ENCODE measurements at places on chromosomes 12 and 14.
A peak's percentile ranks its signal among the peaks of the same experiment; 100 is the strongest.

GRCh38 chr12:131605304-131605829 lies 105.5 kb upstream of the SFSWAP start:
- DNase-seq = no peak

- no peak for DNase-seq
Measured at GRCh38 chr12:62739266-62740015, 195.5 kb downstream of the PPM1H start.

GRCh38 chr12:121786440-121786825 lies 7.1 kb downstream of the RHOF start:
- DNase-seq = no peak

- no peak for DNase-seq
Measured at GRCh38 chr14:65791191-65791981, 378.9 kb downstream of the FUT8 start.

DNA sequence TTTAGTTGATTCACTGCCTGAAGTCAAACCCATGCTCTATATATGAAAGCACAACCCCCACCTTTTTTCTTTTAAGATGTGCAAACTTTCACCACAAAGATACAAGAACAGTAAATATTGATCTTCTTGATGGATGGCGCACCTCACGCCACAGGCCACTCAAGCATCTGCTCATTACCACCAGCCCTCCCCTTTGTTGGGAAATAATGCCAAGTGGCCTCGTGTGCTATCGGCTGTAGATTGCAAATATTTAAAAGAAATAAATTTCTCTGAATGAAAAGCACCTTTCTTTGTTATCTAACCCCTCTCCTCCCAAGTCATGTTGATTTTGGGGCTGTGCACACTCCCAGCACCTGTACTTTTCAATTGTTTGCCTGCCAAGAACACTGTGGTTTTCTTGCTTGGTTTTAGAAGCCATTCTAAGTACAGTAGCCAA lies 122.7 kb downstream of the C12orf42 start:
- DNase-seq = no peak

- no peak for DNase-seq
Measured at GRCh38 chr12:24554612-24555295, 394.1 kb downstream of the BCAT1 start.

DNA sequence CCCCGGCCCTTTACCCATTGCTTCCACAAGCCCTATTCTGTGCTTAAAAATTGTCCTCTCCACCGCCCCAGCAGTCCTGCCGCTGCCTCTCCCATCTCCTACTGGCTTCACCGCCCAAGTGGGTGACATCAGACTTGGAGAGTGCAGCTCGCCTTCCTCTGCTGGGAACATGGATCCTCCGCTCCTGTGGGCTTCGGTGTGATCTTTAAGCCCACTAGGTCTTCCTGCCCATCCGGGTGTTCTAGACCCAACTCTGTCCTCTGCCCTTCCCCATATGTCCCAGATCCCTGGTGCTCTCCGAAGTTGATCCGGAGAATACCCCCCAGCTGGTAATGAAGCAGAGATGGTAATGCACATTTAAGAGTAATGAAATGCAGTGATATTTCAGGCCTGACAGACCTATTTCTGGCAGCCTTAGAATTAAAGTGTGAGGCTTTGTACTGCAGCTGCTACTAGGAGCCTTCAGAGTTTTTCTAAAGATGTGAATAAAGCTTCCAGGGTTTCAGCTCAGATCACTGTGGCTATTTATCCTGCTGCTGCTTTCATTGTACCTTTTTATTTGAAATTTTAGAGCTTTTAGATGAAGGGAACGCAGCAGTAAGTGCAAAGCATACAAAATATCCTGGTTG lies 22.9 kb upstream of the CTDSP2 start:
- DNase-seq = no peak

DNA sequence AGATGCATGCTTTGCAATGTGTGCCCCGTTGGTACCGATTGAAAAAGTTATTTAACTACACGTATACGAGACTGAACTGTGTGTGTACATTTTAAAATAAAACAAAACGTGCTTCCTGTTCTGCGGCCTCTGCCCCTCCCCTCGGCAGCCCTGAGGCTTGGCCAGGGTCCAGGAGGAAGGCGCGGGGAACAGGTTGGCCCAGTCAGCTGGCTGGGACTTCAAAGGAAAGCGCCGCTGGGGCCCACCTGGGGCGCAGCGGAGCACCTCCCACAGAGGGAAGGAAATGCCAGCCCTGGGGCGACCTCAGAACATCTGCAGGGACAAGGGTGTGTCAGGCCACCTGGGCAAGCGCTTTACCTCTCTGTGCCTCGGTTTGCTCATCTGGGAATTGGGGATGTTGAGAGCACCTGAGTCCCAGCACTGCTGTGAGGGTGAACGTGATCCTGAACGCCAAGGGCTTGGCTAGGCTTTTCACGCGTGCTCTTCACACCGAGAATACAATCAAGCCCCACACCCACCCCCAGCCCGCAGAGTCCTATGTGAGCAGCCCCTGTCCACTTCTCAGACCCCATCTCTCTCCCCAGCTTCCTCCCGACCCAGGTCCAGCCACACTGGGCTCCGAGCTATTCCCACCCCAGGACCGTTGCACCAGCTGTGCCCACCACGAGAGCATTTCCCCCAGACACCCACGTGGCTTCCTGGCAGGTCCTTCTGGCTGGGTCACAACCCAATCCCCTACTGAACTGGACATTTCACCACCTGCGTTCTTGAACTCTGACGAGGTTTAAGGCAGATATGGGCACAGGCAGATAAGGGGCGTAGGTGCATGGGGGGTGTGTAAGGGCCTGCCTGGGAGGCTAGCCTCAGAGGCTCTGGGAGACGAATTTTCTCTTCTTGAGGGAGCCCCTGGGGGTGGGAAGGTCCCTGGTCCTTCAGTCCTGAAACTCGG lies 41.9 kb upstream of the NCOR2 start:
- no peak for DNase-seq

DNA sequence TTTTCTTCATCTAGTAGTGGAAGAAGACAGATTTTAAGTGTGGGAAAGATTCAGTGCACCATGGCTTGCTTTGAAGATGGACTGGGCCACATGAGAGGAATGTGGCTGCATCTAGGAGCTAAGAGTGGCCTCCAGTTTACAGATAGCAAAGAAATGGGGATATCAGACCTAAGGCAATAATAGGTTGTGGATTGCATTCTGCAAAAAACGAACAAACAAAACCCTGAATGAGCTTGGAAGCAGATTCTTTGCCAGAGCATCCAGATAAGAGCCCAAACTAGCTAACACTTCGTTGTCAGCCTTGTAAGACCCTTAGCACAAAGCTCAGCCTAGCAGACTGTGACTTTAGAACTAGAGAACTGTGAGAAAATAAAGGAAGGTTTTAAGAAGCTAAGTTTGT lies 9.6 kb downstream of the ATXN7L3B start:
- no peak for DNase-seq

DNA sequence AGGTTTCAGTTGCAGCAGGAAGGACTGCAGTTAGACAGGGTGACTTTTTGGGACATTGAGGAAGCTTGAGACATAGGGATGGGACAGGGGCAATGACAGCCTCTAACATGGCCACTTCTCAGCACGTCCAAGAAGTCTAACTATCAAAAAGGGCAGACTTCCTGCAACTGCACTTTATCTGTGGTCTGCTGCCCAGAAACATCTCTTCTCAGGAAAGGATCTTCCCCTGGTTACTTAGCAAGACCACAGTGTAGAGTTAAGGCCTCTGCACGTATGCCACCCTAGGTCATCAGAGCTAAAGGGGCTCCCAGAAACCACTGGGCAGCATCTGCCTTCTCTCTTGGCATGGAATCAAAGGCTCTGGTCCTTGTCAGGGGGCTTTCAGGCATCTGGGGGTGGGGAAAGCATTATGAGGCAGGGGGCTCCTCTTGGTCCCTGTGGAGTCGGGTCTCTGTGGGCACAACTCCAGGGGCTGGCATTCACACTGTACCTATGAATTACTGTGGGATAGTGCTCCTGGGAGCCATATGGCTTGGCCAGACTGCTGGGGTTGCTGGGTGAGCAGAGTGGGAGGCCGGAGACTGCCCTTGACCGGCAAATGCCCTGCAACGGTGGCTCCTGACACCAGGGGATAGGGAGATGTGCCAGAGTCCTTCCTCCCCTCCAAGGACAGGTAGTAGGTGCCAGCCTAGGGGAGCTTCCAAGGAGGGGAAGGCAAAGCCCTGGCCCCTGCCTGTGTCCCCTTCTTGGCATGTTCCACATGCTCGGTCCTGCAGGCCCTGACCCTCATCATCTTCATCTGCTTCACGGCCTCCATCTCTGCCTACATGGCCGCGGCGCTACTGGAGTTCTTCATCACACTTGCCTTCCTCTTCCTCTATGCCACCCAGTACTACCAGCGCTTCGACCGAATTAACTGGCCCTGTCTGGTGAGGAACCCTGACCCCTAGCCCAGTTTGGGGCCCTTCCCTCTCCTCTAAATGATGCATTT lies 1.0 kb downstream of the CMTM5 start:
- no peak for DNase-seq

- DNase-seq = no peak
Measured at GRCh38 chr14:49173765-49174373, 412.3 kb downstream of the RPS29 start.

DNA sequence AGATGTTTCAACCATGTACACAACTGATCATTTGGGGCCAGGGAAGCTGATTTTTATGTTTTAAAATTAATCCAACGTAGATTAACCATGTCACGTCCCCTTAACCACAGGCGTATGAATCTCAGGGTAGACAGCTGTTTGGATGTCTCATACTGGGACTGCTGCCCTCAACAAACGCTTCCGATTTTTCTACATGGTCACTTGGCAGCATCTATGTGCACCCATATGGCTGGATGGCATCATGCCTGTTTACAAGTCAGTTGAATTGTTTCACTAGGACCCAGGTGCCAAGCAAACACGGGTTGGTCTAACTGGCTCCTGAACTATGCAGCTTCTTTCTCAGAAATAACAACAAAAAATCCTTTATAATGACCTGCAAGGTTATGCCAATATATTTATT lies 393.8 kb downstream of the NPAS3 start:
- peak; percentile 19 for DNase-seq

GRCh38 chr14:96156804-96157760 lies 47.6 kb upstream of the BDKRB2 start:
- DNase-seq = no peak

DNA sequence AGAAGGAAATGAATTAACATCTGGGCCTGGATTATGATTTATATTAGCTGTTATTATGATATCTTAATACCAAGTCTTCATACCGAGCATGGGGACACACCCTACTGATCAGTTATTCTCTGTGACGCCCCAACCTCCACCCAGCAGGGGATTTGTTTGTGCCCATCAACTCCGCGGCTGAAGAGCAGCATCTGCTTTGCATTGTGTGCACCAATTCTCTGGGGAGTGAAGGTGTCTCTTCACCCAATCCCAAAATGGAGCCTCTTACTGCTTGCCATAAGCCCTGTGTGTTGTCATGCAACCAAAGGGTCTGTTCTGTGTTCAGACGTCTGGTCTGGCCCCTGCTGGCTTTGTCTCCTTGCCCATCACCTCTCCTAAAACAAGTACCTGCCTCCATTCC lies 25.4 kb downstream of the DHRS2 start:
- no peak for DNase-seq

DNA sequence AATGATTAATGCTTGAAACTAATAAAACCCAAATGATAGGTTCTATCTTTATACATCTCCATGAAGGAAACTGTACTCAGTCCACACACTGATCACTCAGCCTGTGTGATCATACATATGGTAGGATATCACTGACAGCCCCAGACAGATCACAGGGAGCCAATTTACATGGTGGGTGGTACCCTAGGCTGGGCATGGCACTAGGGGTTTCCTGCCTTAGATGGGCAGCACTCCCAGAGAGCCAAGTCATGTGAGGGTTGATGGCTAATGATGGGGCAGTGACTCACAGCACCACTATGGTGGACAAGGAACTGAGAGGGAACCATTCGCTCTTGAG lies 89.6 kb upstream of the PTPRR start:
- no peak for DNase-seq

- DNase-seq = peak; percentile 75
Measured at GRCh38 chr12:109626378-109627115, 53.0 kb downstream of the MVK start.

DNA sequence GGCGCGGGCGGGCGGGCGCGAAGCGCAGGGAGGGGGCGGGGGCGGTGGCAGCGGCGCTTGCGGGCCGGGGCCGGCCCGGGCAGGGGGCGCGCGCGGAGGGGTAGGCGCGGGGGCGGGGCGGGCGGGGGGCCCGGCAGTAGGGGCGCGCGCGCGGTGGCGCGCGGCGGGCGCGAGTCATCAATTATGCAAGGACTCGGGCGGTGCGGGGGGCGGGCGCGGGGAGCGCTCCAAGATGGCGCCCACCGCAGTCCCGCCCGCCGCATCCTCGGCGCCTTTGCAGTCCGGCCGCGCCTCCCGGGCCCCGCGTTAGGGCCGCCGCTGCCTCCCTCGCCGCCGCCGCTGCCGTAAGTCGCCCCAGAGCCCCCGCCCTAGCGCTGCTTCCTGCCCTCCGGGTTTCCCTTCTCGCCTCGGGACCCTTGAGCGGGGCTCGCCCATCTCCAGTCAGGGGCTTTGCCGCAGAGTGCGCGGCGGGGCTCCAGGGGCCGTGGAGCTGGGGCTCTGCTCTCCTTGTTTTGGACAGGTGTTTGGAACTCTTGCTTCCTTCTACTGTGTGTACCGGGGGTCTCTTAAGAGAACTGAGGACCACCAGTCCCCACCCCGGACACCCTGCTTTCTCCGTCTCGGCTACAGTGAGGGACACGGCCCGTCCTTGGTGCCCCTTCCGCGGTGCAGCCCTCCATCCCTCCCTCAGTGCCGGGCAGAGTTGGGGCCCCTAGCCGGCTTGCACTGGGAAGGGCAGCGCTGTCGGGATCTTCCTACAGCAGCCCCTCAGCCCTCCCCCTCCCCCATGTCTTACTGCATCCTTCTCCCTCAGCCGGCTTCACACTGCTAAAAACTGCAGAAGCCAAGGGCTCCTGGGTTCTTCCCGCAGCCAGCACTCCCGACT lies at the start of gene SCN8A:
Gene SCN8A, plus strand, starts transcription at position 218 of the 886 bp plus-strand sequence. CDS start 71,585 bp downstream, outside the sequence.
- peak; percentile 41 for DNase-seq

GRCh38 chr12:15364221-15365160 lies 42.2 kb downstream of the PTPRO start:
- DNase-seq = no peak

DNA sequence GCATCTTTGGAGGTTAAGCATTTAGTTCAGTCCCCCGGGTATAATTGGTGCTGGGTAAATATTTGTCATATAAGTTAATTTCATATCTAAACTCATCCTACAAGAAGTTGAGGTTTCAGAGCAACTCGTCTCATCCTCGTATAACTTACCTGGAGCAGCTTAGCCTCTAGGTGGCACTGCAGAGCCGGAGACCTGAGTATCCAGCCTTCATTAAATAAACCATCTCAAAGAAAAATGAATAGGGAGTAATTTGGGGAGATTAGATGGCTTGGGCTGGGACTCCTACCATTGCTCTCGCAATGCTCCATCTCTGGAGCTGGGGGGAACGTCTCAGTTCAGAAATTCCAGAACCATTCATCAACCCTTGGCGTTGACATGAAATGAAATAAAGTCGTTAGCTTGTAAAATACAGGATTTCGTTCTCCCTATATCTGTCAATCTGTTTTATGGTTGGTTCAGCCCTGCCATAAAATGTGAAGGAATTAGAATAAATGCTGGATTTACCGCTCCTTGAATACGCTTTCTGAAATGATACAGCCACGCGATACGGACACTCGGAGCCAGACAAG lies 122.9 kb upstream of the TMEM132D start:
- DNase-seq = no peak

All from substantia nigra (tissue), 51 donors.